ENCODE measurements at places on chromosomes 1 and 21. TPM values are rescaled to one million over a fixed set of nuclear protein-coding genes. Genes with fewer than 3 reads are reported as not detected.

The SH2D1B gene
- 0.68 TPM for total RNA-seq

The CLDN14 gene
- total RNA-seq = not detected

The FAM167B gene
- 16.8 TPM for total RNA-seq

The RAB7B gene
- total RNA-seq = 14.2 TPM

The FAM72D gene
- total RNA-seq = 0.84 TPM

The LYST gene
- total RNA-seq = 33.4 TPM

The TDRD10 gene
- total RNA-seq = 3.8 TPM

- no peak overlapping the region for H3K4me3 ChIP-seq
- H3K27ac ChIP-seq = no peak overlapping the region
- H3K27me3 ChIP-seq = no peaks in the 10 kb centered on the region
- no peak for DNase-seq
- H3K36me3 ChIP-seq = no peaks in the 10 kb centered on the region
These were observed 107.0 kb downstream of the SLC5A9 start for GRCh38 chr1:48329486-48329885.

DNA sequence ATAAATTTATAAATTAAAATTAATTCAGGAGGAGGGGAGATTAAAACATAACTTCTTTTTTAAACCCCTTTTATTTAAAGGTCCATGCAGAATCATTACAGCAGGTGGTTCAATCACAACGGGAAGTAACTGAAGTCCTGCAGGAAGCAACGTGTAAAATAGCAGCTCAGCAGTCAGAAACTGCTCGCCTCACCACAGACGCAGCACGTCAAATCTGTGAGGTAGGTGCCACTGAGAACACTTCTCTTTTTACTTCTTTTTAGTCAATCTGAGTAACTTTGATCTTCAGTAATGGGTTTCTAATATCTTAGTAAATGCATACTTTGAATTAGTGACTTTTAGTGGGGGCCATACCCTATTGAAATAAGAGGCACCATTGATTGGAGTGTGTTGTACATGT lies 87.0 kb downstream of the CEP350 start:
- H3K27ac ChIP-seq = no peak overlapping the region
- no peaks in the 10 kb centered on the region for H3K27me3 ChIP-seq
- H3K4me3 ChIP-seq = no peak overlapping the region

DNA sequence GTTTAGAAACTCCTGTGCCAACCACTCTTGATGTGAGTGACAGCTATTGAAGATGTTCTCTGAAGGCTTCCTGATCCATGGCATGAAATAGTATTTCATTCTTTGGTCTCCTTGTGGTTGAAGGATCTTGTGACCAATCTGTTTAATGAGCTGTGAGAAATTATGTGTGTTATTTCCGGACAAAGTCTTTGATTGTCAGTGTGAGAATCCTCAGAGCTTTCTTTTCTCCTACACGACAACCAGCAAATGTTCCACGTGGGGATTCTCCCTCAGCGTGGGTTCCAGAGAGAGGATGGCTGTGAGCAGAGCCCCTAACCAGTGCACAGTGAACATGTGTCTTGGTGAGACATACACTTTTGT lies 45.0 kb upstream of the HOOK1 start:
- H3K4me1 ChIP-seq = no peaks in the 10 kb centered on the region
- H3K36me3 ChIP-seq = no peaks in the 10 kb centered on the region
- DNase-seq = no peak
- H3K27ac ChIP-seq = no peak overlapping the region
- no peaks in the 10 kb centered on the region for H3K27me3 ChIP-seq

DNA sequence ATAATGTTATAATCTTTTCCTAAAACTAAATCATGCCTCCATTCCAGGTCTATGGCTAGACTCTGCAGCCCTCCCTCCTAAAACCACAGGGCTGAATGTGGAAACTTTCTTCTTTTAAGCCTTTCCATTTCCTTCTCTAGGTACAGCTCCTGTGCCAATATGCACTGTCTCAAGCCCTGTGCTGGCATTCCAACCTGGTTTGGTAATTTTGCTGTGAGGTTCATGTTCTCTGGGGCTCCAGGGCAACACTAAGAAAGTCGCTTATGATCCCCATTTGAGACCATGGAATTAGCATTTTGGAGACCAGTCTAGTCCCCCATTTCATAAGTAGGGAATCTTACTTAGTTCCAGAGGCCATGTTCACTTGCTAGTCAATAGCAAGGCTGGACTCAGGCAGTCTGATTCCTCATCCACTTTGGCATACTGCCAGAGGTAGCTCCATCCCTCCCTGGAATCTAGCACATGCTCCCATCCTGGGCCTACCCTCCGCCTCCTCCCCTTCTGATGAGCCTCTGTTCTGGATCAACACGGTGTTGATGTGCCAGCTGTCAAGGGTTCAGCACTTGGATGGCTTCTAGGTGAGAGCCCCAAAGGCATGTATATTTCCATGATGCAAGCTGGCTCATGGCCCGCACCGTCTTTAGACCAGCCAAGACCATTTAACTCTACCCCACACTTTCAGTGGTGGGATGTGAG lies 36.5 kb downstream of the ZMYND12 start:
- H3K36me3 ChIP-seq = no peaks in the 10 kb centered on the region
- no peaks in the 10 kb centered on the region for H3K4me1 ChIP-seq
- H3K27ac ChIP-seq = no peak overlapping the region

- H3K27me3 ChIP-seq = peaks cover 40% of the 10 kb centered on the region
- H3K36me3 ChIP-seq = peaks cover under 1% of the 10 kb centered on the region
- no peak overlapping the region for H3K4me3 ChIP-seq
- DNase-seq = no peak
- peaks cover 5% of the 10 kb centered on the region for H3K4me1 ChIP-seq
These were observed 2.8 kb downstream of the KCNJ9 start for GRCh38 chr1:160083968-160084770.

DNA sequence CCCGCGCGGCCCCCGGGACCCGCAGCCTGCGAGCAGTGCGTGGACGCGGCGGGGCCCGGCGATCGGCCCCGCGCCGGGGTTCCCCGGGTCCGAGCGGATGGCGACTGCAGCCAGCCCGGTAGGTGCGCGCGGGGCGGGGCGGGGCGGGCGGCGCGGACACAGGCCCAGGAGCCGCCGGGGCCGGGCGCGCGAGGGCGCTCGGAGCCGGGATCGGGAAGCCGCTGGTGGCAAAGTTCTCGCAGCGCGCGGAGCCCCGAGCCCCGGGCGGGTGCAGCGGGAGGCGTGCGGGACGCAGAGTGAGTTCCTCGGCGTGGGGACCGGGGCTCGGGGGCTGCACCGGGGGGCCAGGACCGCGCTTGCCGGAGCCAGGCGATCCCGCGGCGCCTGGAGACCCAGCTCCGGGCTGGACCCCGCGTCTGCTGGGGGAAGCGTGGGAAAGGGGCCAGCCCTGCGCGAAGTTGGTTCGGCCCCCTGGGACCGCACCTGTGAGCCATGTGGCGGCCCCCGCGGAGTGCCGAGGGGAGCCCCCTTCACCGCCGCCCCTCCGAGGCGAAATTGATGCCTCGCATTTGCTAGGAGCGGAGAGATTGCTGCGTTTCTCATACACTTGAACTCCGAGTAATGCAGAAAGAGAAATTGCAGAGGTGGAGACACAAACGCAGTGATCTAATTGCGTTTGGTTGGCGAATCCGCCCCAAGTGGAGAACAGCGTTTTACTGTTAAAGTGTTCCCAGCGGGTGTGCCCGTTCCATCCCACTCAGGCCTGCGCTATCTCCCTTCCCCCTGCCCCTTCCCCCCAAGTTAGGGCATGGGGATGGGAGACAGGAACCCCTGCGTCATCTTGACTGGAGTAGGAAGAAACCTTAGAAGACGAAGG lies 228.9 kb upstream of the TMEM51 start:
- peak overlapping the region; percentile 48 for H3K27ac ChIP-seq
- H3K4me3 ChIP-seq = peak overlapping the region; percentile 68
- no peaks in the 10 kb centered on the region for H3K27me3 ChIP-seq
- no peaks in the 10 kb centered on the region for H3K36me3 ChIP-seq
- H3K4me1 ChIP-seq = peaks cover 16% of the 10 kb centered on the region

GRCh38 chr1:182410620-182411273 lies 10.3 kb upstream of the TEDDM1 start:
- H3K4me3 ChIP-seq = no peak overlapping the region
- no peaks in the 10 kb centered on the region for H3K4me1 ChIP-seq
- H3K27me3 ChIP-seq = peaks cover 10% of the 10 kb centered on the region
- no peak for DNase-seq

DNA sequence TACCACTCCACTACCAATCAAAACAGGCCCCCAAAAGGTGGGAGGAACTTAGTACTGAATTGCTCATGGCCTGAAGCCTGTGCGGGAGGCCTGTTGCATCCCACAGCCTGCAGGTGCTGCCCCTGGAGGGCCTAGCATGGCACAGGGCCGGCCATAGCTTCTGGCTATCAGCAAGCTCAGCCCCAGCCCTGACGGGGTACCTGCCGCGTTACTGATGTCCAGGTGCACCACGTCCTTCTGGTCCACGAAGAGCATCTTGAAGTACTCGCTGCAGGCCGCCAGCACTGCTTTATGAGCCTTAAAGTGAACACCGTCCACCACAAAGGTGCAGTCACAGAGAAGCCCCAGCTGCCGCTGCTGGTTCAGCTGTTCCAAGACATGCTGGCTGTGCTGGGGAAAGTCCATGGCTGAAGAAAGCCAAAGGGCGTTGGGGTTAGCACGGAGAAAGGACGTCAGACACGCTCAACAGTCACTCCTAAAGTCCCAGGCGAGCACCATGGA lies 27.8 kb downstream of the ZBTB17 start:
- H3K4me1 ChIP-seq = peaks cover 45% of the 10 kb centered on the region
- no peak overlapping the region for H3K4me3 ChIP-seq
- H3K27ac ChIP-seq = peak overlapping the region; percentile 89
- H3K36me3 ChIP-seq = no peaks in the 10 kb centered on the region
- no peak for DNase-seq

DNA sequence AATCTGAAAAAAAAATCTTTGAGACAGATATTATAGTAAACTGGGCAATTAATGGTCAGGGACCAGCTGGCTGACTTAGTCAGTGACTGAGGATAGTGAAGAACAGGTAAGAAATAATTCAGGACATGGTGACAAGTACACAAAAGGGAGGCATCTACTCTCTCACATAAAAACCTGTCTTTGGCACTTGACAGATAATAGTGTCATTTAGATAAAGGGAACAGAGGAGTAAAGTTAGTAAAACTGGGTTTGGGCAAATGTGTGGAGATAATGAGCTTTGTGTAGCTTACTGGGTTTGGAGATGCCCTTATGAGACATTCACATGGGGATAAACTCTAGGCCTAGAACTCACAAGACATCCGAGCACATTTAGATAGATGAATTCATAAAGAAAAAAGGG lies 4.0 kb downstream of the SSX2IP start:
- H3K4me1 ChIP-seq = peaks cover 18% of the 10 kb centered on the region
- no peaks in the 10 kb centered on the region for H3K27me3 ChIP-seq
- DNase-seq = no peak
- H3K4me3 ChIP-seq = no peak overlapping the region

DNA sequence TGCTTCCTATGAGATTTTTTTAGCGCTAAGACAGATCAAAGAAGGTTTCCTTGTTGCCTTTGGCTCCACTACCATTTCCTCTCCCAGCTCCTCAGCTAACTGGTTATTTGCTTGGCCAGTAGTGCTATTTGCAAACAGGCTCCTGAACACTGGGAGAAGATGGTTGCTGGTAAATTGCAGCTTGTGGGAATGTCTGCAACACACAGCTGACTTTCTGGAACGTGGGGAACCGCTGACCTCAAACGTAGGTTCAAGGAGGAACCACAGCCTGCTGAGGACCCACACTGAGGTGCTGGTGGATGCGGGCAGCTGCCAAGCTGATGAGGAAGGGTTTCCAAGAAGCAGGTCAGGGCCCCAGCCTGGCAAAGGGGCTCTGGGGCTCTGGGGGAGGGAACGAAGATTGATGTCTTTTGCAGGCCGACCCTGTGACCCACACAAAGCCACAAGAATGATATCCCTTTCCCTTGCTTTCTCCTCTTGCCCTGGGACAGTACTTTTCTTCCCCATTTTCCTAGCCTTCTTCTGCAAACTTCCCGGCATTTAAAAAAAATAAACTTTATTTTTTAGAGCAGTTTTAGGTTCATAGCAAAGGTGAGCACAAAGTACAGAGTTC lies 24.8 kb downstream of the GNG4 start:
- H3K27me3 ChIP-seq = no peaks in the 10 kb centered on the region
- no peaks in the 10 kb centered on the region for H3K4me1 ChIP-seq
- H3K36me3 ChIP-seq = no peaks in the 10 kb centered on the region
- no peak overlapping the region for H3K27ac ChIP-seq
- no peak for DNase-seq

- H3K4me3 ChIP-seq = no peak overlapping the region
- no peaks in the 10 kb centered on the region for H3K36me3 ChIP-seq
- H3K27me3 ChIP-seq = no peaks in the 10 kb centered on the region
- no peaks in the 10 kb centered on the region for H3K4me1 ChIP-seq
These were observed 944.5 kb downstream of the KCNT2 start for GRCh38 chr1:195663549-195664280.

DNA sequence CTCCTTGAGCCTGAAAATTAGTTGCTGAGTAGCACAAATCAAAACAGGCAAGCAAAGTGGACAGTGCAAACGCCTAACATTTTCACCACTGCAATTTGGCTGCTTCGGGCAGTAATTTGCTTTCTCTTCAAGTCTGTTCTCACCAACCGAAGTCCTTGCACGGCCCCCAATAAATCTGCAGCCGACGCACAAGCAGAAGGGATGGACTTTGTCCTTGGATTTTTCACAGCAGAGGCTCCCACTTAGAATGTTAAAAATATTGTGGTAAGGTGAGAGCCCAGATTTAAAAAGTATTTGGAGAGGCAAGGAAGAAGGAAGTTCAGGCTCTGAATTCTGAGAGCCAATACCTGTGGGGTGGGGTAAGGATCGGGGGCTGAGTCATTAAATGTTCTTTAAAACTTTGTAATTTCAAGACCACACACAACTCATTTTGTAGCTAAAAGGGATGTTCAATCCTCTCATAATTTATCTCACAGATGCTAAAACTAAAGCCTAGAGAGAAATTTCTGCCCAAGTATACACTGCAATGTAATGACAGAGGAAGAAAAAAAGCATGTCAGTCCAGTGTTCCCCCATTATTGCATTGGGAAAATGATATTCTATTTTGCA lies 6.2 kb downstream of the CD247 start:
- H3K36me3 ChIP-seq = no peaks in the 10 kb centered on the region
- DNase-seq = no peak
- H3K4me3 ChIP-seq = no peak overlapping the region
- H3K27ac ChIP-seq = no peak overlapping the region
- H3K27me3 ChIP-seq = no peaks in the 10 kb centered on the region
- no peaks in the 10 kb centered on the region for H3K4me1 ChIP-seq

- H3K27ac ChIP-seq = no peak overlapping the region
- no peaks in the 10 kb centered on the region for H3K36me3 ChIP-seq
- H3K4me3 ChIP-seq = no peak overlapping the region
- no peak for DNase-seq
- H3K27me3 ChIP-seq = no peaks in the 10 kb centered on the region
- H3K4me1 ChIP-seq = no peaks in the 10 kb centered on the region
These were observed 81.1 kb downstream of the TNFSF18 start for GRCh38 chr1:172969611-172970010.

- H3K4me3 ChIP-seq = no peak overlapping the region
- H3K36me3 ChIP-seq = no peaks in the 10 kb centered on the region
- H3K27me3 ChIP-seq = no peaks in the 10 kb centered on the region
- H3K27ac ChIP-seq = no peak overlapping the region
- DNase-seq = no peak
These were observed 15.9 kb upstream of the SPOCD1 start for GRCh38 chr1:31831397-31832378.

Measured in left lung (tissue), 14 donors.